ENCODE measurements at places on chromosomes 6 and 20.

DNA sequence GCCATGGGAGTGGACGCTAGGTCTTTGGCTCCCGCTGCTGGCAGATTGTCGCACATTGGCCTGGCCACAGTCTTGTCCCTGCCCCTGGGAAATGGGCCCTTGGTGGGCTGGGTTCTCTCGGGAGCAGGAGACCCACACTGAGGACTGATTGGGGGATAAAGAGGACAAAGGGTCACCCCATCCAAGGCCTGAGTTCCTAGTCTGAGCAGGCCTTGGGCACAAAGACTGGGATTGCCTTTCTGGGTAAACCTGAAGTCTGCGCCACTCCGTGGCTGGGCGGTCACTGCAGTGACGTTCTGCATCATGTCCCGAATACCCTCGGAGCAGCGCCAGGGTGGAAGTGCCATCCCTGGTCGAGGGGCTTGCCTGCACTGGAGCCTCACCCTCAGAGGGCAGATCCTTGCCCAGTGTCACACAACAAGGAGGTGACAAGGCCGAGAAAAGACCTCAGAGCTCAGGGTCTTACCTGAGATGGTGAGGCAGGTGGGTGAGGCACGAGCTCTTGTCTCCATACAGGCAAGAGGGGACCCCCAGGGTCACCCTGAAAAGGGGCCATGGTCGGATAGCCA, 36.1 kb upstream of the ZBP1 start:
- DNase-seq: no peak

GRCh38 chr6:144036064-144036834, 28.2 kb upstream of the PLAGL1 start:
- no peak for DNase-seq

DNA sequence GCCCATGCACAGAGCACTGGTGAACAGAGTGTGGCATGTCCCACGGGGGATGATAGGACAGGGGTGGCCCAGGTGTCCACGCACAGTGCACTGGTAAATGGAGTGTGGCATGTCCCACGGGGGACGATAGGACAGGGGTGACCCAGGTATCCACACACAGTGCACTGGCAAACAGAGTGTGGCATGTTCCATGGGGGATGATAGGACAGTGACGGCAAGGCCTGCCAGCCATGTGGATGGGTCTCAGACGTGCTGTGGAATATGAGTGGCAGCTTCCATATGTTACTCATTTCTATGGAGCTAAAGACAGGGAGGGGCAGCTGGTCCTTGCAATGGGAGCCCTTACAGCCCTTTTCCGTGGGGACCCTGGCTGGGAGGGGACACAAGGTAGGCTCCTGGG, 168.7 kb downstream of the CDH4 start:
- no peak for DNase-seq

GRCh38 chr6:161903584-161904212, 629.8 kb upstream of the AGPAT4 start:
- DNase-seq: no peak

GRCh38 chr6:50707652-50708300, 5.5 kb upstream of the TFAP2D start:
- DNase-seq: no peak

DNA sequence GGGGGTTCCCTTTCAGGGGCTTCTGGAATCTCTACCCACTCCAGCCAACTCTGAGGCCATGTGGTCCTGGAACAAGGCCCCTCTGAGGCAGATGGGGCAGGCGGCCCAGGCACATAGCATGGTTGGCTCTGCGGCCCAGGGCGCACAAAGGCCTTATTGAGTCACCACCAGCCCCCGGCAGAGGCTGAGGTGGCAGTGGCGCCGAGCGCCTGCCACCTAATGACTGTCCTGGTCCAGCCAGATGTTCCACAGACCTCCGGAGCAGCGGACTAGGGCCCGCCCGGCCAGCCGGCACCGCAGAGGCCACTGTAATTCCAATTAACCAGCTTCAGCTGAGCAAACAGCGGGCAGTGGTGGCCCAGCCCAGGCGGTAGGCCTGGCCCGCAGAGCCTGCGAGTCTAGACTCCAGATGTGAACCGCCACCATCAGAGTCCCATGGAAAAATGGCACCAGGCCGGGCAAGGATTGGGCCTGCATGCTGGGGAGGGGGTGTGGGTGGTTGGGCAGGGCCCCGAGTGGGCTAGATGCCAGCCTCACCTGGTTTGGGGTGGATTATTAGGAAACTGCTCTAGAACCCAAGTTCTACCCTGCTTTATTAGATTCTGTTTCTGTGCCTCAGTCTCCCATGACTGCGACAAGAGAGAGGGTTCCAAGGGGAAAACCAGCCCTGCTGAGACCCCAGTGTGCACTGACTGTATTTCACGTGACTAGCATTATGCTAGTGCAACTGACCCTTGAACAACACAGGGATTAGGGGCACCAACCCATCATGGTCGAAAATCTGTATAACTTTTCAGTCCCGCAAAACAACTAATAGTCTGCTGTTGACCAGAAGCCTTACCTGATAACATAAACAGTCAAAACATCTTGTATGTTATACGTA, 34.1 kb upstream of the ID1 start:
- DNase-seq: no peak

- DNase-seq: no peak
Observed at GRCh38 chr20:45983279-45983743, 11.3 kb upstream of the ZNF335 start.

- DNase-seq: no peak
Observed at GRCh38 chr6:169029861-169030260, 223.8 kb downstream of the THBS2 start.

- no peak for DNase-seq
Observed at GRCh38 chr6:1326535-1327121, 14.7 kb downstream of the FOXQ1 start.

DNA sequence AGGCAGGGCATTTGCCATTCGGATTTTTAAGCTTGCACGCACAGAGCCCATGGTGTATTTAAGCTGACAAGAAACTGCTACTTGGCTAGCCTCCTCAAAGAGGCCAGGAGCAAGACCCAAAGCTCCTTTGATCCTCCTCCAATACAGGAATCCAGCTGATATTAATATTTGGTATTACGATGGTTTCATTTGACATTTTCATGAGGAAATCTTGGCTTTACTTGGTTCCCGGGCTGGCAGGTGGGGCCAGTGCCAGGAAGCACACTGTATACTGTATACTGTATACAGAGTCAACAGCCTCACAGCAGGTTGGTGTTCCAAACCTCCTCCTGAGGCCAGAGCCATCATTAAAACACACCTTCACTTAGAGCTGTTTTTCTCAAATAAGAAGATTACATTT, 138.2 kb upstream of the ARMC2 start:
- DNase-seq: no peak

- peak; percentile 45 for DNase-seq
Observed at GRCh38 chr6:16438718-16439591, 200.6 kb downstream of the GMPR start.

DNA sequence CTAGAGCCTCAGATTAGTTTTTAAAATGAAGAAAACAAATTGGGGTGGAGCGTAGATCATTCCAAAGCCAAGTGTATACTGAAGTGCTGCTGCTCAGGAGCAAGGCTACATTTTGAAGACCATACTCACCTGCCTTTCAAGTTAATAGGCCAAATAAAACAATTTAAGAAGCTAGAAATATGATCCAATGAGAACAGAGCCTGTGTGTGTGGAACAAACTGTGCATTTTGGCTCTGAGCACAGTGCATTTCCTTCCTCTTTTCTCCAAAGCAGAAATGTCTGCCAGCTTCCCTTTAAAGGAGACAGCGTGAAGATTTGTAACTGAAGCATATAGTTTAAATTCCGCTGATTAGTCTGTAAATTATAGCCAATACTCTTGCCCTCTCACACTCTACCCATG, 3.2 kb upstream of the IFNGR1 start:
- DNase-seq: peak; percentile 24

DNA sequence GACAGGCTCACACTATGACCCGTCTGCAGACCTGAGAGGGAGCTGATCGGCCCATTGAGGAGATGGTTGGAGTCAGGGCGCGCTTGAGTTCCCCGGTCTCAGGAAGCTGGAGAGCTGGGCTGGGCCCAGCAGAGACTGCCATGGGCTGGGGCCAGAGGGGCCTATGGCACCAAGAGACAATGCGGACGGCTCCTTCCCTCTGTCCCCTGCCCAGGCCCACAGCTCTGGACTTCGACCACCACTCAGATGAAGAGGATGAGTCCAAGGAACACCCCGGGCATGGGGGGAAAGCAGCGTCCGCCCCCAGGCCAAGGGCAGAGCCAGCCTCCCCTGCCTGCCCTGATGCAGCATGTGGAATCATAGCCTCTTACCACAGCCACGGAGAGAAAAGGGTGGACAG, 40.2 kb upstream of the PHACTR3 start:
- no peak for DNase-seq

DNA sequence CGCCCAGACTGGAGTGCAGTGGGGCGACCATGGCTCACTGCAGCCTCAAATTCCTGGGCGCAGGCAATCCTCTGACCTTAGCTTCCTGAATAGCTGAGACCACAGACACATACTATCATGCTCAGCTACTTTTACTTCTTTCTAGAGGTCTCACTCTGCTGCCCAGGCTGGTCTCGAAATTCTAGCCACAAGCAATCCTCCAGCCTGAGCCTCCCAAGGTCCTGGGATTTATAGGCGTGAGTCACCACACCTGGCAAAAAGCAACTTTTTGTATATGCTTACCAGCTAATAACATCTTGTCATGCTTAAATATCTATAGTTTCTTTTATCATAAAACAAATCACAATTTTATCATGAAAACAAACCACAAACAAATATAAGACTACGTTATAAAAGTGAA, 23.0 kb downstream of the RNASET2 start:
- no peak for DNase-seq
